ENCODE measurements at places on chromosomes 12 and 14.

GRCh38 chr12:117003883-117004404 is 93.2 kb downstream of the FBXW8 start:
- DNase-seq = no peak

DNA sequence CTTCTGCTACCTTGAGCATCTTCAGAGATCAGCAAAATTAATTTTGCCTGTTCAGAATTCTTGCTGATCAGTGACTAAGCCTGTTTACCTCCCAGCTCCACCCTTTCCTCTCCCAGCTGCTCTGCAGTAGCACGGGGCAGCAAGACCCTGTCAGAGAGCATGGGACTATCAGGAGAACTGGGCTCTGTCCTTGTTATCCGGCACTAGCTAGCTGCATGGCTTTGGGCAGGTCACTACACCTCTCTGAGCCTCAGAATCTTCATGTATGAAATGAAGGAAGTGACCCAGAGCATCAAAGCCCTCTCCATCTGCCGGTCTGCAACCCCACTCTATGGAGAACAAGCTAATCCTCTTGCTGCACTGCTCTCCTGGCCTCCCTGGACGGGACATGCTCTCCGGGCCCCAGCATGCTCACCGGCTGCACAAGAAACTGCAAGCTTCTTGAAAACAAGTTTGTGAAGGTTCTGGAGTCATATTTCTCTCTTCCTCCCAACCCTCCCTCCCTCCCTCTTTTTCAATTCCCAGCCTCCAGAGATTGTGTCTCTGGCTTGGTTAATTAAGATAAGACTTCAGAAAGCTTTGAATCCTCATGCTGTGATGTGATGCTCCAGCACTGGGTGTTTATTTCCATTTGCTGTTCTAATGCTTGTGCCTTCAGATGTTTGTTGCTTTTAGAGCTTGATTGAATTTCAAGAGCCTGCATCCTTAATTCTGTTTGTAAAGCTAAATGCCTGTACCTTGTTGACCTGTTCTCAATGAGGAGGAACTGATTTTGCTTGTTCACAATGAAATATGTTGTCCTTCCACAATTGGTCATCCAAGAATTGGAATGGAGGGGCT is 101.1 kb downstream of the CRACR2A start:
- DNase-seq = no peak

GRCh38 chr12:54075974-54076373 is 22.3 kb downstream of the HOXC4 start:
- no peak for DNase-seq

DNA sequence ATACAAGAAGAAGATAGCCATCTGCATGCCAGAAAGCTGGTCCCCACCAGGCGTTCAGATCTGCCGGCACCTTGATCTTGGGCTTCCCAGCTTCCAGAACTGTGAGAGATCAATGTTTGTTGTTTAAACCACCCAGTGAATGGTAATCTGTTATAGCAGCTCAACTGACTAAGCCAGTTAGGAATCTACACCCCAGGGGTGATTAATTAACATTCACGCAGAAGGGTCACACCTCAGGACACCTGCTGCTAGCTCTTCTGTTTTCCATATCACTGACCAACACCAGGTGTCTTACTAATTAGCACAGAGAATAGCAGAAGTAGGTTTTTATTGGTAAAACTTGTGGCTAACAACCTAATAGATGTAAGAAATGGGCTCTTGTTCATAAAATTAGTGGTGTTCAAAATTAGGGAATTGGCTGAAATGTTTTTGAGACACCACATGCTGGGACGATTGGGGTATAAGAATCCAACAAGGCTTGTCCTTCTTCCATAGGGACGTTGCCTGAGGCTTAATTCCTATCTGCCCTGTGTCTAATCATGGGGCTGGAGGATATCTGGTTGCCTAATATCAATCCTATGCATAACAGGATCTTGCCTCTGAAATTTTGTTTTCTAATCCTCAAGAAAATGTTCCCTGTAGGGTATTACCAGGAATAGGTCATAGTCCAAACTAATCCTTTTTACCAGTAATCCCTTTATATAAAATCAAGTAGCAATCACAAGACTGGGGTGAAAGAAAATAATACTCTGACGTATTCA is 42.0 kb upstream of the CHST11 start:
- no peak for DNase-seq

DNA sequence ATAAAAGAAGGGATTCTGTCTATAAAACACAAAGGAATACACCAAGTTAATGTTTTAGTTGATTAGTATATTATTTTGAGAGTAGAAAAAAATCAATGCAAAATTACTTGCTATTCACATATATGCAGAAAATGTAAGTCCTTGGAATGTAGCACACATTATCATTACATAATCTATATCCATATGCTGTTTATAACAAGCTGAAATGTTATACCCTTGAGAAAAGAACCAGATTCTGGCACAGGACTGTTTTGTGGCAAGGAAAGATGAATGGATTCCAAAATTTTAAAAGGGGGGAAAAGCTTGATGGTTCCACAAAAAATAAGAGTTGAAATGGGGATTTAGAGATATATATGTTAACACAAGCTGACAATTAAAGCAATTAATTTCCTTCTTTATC is 153.6 kb downstream of the MSRB3 start:
- DNase-seq = no peak

DNA sequence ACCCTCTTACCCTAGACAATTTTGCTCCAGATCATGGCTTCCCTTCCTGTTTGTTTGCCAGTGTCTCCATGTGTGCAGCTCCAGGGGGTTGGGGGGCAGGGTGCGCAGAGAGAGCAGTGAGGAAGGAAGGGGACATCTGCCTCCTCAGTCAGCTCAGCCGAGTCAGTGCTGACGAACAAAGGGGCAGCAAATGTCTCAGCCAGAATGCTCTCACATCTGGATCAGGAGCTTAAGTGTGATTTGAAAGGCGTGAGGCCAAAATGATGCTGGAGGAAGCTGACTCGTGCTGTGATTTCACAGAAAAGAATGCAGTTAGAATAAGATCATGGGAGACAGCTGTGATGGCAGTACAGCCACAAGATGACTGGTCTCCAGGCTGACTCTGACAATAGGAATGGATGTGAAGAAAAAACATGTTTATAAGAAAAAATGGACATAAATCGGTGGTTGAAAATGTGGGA is 27.1 kb upstream of the CDK17 start:
- peak; percentile 36 for DNase-seq

- DNase-seq = no peak
Measured at GRCh38 chr12:4850857-4851380, 58.8 kb upstream of the KCNA1 start.

- no peak for DNase-seq
Measured at GRCh38 chr12:13680916-13681315, 300.5 kb downstream of the GRIN2B start.

GRCh38 chr14:43410631-43411030 is 1096.5 kb downstream of the FSCB start:
- DNase-seq = no peak

DNA sequence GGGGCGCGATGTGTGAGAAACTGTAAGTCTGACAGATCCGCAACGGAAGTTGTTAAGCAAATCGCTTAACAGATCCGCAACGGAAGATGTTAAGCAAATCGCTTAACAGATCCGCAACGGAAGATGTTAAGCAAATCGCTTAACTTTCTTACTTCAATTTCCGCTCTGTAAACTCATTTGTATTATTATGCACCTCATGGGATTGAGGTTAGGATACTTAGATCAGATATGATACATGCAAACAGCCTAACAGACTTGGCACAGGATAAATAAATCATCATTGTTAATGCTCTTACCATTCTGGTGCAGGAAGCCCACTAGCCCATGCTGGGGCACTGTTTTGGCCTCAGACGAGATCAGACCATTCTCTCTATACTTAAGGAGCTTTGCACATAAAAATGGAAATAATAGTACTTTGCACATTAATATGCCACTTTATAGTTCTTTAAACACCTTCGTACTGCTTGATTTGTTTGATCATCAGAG is 399 bp downstream of the NCAPD2 start:
- no peak for DNase-seq

GRCh38 chr12:89661706-89662330 is 46.8 kb downstream of the ATP2B1 start:
- no peak for DNase-seq

GRCh38 chr12:116204785-116205184 is 72.7 kb downstream of the MED13L start:
- no peak for DNase-seq

GRCh38 chr14:101046071-101046470 is 142.5 kb upstream of the RTL1 start:
- no peak for DNase-seq

- no peak for DNase-seq
Measured at GRCh38 chr12:6067152-6067916, 57.1 kb downstream of the VWF start.

DNA sequence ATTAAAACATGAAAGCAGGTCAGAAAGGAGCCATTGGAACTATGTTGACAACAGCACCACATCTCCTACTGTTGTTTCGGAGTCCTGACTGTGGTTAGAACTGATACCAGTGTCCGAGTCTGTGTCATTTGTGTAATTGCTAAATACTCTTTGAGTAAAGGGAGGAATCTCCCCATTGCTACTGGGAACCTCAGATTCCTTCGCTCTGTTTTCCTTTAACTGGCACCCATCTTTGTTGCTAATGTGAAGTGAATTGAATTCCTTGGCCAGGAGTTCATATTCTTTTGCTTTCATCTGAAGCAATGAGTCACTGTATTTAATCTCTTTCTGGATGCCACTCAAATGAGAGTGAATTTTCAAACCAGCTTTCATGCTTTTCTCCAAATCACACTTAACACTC is 31.5 kb downstream of the RASSF9 start:
- DNase-seq = no peak

GRCh38 chr12:93451423-93452158 is 9.8 kb upstream of the UBE2N start:
- no peak for DNase-seq

DNA sequence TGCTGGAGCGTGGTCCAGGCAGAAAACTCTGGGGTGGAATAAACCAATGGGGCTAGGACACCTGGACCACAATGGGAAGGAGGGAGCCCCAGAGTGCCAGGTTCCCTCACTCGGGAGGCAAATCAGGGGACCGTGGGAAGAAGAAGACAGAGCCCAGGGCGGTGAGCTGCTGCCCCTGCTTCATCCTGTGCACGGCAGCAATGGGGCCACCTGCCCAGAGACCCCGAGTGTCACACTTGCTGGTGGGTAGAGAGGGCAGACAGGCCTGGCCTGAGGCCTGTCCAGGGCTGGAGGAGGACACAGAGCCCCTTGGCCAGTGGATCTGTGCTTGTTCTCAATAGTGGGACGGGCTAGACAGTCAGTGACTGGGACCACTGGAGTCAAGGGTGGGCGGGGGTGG is 58.2 kb downstream of the DIO3 start:
- no peak for DNase-seq

DNA sequence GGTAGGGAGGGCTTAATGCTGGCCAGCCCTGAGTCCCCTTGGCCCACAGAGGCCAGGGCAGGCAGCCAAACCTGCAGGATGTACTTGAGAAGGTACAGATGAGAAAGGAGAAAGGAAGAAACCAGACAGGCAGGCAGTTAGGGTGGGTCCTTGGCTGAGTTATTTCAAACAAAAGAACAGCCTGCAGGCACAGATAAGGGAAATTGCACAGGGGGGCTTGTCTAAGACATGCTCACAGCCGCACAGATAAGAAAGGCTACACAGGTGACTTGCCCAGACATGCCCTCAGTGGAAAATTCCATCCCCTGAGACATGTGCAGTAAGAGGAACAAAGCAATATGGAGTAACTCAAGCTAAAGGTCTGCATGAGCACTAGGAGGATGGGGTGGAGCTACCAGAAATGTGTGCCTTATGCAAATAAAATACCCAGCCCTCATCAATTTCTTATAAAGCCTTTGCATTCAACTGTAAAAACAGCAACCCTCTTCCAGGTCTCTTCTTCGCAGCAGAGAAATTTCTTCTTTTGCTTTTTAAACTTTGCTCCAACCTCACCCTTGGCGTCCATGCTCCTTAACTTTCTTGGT is 158.2 kb upstream of the RGS6 start:
- no peak for DNase-seq

DNA sequence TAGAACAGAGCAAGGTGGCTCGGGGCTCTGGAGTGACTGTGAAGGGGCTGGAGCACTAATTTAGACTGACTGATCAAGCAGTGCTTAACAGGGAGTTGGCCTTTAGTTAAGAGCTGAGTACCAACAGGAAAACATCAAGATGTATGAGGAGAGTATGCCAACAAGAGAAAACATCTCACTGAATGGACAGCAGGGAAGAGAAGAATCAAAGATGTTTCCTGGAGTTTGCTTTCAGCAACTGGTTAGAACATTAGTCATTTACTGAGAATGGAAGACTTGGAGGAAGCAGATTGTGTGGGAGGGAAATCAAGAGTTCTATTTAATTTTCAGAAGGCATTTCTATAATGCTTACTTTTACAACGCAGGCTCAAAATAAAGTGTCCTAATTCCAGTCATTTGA is 259.3 kb downstream of the ADAMTS20 start:
- no peak for DNase-seq

- no peak for DNase-seq
Measured at GRCh38 chr12:52558781-52559445, 6.0 kb upstream of the KRT71 start.

DNA sequence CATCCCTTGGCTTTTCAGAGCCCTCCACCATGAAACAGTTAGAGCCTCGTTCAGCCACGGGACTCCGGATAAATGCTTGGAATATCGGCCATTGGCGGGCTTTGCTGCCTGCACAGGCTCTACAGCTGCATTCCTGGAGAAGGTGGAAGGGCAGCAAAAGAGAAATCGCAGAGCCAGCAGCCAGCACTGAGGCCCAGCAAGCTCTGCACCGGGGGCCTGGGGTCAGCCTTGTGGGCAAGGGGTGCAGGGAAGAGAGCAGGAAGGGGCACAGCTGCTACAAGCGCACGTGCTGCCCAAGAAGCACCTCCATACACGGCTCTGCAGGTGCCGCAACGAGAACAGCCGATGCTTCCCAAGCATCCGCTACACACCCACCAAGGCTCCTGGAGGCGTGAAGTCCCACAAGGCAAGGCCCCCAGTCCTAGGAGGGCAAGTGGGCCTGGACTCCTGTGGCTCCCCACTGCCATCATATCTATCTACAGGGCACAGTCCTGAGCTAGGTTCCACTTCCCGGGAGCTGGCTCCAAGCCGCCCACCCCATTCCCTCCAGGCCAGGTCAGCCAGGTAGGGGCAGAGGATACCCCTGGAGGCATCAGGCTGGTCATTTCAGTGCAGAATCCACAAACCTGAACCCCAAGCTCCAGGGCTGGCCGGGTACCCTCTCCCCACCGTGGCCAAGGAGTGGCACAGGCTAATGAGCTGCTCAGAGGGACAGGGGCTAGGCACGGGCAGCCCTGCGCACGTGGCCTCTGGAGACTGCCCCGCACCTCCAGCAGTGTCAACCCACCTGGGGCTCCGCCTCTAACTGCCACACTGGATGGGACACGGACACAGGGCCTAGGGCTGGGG is 40.2 kb downstream of the CCNK start:
- no peak for DNase-seq

- no peak for DNase-seq
Measured at GRCh38 chr12:118680356-118680963, 300.9 kb upstream of the SRRM4 start.

DNA sequence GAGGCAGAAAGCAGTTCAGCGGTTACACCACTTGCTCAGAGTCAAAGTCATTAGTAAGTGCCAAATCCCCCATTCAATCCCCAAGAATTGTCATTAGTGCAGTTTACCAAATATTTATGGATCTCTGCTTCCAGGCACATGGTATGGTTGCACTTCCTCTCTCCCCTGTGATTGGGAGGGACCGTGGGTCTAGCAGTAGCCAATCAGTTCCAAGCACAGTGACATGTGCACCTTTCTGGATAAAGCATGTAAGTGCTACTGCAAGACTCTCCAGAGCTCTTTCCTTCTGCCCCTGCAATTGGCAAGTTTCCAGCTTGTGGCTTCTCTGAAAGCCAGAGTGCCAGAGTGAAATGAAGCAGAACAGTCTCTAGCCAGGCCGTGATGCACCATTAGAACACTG is 85.3 kb upstream of the FLRT2 start:
- DNase-seq = no peak

GRCh38 chr14:91245029-91245428 is 525 bp upstream of the GPR68 start:
- peak; percentile 57 for DNase-seq

All from stimulated activated CD4-positive, alpha-beta T cell treated with anti-CD3 and anti-CD28 coated beads, Interleukin-15, amount 100 ng/mL, for 48 hours (primary cell).